ENCODE measurements at places on chromosomes 11 and 22.

GRCh38 chr11:128424271-128424711 lies 163.1 kb downstream of the ETS1 start:
- no peak for DNase-seq

DNA sequence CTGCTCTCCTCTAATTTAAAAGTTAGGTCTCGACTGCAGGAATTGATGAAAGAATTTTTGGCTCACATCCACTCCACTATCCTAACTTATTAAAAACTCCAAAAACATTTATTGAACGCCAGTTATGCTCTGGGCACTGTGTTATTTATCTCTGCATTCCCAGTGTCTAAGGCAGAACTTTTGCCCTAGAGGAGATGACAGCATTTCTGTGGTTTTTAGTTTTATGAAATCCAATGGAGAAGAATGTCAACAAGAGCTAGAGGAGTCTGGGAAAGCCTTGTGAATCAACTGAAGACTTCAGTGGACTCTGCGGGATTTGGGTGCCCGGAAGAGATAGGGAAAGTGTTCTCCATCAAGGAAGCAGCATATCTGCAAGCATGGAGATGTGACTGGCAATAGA lies 217.0 kb upstream of the PGR start:
- no peak for DNase-seq

- DNase-seq = no peak
These were observed 1.1 kb upstream of the CD248 start for GRCh38 chr11:66317723-66318599.

DNA sequence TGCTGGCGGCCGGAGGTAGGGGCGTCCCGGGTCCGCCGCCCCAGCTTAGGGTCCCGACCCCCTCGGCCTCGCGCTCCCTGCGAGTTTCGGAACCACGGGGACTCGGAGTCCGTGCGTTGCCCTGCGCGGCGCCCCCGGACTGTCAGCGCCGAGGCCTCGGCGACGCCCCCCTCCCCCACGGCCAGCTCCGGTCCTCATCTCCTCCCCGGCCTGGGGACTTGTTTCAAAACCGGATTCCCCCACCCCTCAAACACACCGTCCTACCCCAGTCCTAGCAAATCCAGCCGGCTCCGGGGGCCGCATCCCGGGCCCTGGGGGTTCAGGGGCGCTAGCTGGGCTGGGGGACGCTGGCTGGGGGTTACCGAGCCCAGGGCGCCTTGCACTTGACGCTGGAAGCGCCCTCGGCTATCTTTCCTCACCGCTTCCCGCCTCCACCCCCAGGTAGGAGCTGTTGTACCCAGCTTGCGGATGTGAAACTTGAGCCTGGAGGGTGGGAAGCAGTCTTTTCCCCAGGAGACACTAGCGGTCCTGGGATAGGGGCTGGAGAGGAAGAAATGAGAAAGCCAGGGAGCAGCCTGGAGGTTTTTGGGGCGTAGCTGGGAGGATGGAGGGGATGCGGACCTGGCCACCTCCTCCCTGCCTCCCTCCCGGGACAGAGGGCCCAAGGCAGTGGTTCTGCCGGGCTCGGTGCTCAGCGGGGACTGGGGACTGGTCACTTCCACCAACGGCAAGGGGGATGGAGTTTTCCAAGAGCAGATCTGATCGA lies 550 bp downstream of the FBLN1 start:
- no peak for DNase-seq

DNA sequence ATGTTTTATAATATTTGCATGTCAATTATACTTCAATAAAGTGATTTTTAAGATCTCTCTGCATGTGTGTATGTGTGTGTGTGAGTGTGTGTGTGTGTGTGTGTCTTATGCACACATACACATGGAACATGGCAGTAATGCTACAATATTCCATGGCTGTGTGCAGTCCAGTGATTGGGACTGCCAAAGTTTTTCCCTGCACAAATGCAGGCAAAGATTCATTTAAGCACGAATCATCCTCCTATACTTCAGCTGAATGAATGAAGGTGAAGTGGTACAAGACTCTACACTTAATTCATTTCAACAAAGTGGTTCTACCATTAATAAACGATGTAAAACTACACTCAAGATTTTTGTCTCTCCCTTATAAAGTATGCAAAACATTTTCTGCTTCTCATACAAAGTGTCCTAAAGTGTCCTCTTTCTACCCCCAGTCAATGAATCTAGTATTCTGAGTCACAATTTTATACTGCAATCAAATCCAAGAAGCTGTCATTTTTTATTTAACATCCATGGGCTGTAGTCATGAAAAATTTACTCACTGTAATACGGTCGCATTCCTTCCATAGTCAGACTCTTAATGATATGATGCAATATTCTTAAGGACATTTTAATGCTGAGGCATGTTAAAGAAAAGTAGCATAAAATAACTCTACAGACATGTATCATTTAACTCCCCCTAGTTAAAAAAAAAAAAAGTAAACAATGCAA lies 132.4 kb downstream of the TTC28 start:
- DNase-seq = no peak

- no peak for DNase-seq
These were observed 1273.9 kb upstream of the CNTN5 start for GRCh38 chr11:97746818-97747217.

- no peak for DNase-seq
These were observed 24.3 kb downstream of the SCN3B start for GRCh38 chr11:123630126-123630608.

- no peak for DNase-seq
These were observed 48.6 kb downstream of the MTNR1B start for GRCh38 chr11:93017821-93018690.

DNA sequence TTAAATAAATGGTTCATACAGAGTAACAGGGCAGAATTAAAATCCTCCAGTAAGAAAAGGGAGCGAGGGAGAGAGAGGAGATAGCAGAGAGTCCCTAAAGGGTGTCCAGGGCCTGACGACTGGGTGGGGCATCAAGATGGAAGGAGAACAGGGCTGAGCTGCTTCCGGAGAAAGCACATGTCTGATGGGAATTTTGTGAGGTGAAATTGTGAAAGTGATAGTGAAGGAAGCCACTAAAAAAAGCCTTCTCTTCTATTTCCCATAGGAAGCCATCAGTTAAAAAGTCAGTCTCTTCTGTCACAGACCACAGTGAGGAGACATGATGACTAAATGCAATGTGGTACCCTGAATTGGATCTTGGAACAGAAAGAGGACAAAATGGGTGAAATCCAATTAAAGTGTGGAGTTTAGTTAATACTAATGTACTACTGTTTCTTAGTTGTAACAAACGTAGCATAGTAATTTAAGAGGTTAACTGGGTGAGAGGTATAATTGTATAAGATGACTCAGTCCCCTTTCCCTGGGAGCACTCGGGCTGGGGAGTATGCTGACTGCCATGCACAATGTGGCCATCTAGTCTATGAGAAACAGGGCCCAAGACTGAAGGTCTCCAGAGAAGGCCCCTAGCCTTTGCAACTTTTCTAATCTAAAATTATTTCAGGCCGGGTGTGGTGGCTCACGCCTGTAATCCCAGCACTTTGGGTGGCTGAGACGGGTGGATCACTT lies 29.5 kb upstream of the FCHSD2 start:
- no peak for DNase-seq

DNA sequence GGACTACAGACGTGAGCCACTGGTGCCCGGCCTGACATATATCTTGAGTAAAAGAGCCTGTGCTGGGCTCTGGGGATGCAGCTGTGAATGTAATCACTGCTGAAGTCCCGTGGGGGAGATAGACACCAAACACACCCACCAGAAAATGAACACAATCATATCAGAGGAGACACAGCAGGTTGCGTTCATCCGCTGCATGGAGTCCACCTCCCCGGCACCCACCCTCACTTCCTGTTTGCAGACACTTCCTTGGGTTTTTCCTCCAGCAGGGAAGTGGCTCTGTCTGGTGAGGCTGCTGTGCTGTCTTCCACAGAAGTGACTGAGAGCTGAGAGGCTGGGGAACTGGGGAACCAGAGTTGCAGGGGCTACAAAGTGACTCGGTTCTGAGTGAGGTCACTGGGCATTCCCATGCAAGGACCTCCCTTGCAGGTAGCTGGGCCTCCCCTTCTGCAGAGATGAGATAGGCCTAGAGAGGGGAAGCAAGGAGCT lies 7.2 kb downstream of the MICALL1 start:
- no peak for DNase-seq

- peak; percentile 71 for DNase-seq
These were observed 46.3 kb upstream of the SYT13 start for GRCh38 chr11:45332276-45332934.

DNA sequence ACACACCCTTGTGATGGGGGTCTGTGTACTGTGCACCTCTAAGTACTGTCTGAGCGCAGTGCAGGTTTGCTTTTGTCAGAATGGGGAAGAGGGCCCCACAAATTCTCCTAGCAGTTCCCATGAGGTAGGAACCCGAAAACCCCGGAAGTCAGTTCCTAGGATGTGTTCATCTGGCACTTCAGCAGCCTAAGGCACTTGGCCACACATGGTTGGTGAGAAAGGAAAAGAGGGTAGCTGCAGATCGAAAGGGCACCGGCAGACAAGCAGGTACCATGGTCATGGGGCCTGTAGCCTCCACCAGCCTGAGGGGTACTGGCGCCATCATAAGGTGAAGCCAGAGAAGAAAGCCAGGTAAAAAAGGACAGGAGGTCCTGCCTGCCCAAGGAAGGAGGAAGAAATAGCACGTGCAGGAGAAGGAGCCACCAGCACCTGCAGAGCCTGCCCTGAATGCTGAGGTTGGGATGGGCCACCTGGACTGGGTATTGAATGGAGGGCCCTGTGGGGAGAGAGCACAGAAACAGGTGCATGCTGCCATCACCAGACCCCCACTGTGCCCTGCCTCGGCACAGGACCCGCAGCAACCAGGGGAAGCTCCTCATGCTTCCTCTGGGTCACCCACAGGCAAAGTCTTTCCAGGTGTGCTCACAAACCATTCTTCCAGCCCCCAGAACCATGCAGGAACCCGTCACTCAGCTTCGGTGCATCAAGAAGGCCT lies 8.1 kb upstream of the CASTOR1 start:
- DNase-seq = peak; percentile 54

- DNase-seq = no peak
These were observed 5.0 kb upstream of the KCNJ11 start for GRCh38 chr11:17393472-17393871.

- DNase-seq = no peak
These were observed 61.9 kb downstream of the NRXN2 start for GRCh38 chr11:64661146-64661545.

DNA sequence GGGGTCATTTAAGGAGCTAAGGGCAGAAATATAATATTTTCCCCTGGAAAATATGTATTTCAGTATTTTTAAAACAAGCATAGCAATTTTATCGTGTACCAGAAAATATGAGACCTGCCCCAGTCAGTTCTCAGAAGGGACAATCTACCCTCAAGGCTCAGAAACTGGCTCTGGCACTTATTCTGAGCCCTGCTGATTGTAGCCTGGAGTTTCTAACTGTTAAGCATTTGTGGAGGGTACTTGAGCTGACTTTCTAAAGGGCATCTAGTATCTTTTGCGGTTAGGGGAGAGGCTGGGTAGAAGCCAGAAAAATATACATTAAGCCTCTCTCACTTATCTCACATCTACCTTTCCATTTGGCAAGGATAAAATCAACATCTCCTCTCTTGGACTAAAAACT lies 71.3 kb upstream of the FSHB start:
- no peak for DNase-seq

- no peak for DNase-seq
These were observed 3.3 kb downstream of the USP47 start for GRCh38 chr11:11845071-11845470.

GRCh38 chr11:89487016-89487415 lies 4.2 kb downstream of the NOX4 start:
- DNase-seq = no peak

DNA sequence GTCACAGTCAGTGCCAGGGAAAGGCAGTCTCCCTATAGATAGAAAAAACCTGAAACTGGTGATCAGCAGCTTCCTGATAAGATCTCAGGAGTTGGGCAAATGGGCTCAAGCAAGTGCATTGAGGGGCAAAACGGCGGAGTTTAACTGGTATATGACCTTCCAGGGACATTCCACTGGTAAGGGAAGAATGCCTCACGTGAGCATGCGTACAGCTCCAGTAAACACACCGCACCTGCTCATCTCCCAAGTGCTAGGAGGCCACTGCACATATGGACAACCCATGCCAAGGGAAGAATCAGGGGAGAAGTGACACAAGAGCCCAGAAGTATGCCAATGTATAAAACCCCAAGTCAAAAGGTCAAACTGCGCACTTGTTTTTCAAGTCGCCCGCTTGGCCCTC lies 11.6 kb downstream of the HEPHL1 start:
- no peak for DNase-seq

DNA sequence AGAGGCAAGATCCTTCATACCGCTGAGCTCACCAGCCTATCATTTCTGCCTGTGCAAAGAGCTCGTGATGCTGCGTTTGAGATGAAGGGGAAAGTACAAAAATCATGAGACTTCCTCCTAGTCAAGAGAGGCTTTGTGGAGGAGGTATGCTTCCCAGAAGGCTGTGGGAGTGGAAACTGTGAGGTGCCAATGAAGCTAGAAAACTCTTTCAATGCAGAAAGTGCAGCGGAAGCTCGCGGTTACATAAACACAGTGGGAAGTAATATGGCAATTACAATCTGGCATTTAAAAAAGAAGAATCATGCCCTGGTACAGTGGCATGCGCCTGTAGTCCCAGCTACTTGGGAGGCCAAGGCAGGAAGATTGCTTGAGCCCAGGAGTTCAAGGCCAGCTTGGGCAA lies 134.8 kb downstream of the EHF start:
- no peak for DNase-seq

GRCh38 chr11:19428206-19429002 lies 187.7 kb upstream of the E2F8 start:
- no peak for DNase-seq

GRCh38 chr11:28490773-28491382 lies 382.7 kb downstream of the METTL15 start:
- DNase-seq = no peak

GRCh38 chr11:65814986-65815565 lies 18.7 kb upstream of the SNX32 start:
- no peak for DNase-seq

DNA sequence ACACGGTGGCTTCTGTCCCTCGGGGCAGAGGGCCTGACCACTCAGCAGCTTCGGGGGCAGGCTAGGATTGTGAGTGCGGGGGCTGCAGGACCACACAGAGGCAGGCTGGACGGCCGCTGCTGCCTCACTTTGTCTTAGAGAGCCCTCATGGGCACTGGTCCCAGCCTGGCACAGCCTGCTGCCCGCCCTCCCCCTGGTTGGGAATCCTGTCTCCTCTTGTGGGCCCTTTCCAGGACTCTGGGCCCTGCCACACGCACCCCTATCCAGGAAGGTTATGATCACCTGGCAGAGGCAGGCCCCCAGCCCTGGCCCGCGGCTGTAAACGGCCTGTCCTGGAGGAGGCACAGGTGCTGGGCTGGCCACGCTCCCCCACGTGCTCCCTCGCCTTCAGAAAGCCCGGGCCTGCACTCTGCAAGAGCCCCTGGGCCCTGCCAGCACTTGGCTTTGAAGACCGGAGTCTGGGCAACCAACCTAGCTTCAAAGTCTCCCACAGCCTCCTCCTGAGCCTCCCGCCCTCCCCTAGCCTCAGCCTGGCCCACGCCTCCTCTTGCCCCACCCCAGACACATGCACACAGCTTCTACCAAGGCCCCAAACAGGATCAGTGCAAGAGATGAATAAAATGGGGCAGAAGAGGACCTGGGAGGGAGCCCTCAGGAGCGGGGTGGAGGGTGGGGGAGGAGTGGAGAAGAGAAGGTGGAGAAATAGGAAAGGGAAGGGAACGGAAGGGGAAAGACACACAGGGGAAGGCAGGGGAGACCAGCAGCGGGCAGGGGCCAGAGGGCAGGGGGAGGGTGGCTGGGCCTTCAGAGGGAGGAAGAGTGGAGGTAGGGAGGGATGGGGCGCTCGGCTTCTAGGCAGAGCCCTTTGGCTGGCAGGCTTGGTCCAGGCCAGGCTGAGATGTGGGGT lies 31.0 kb downstream of the SYT7 start:
- no peak for DNase-seq

Measured in activated effector memory CD4-positive, alpha-beta T cell treated with anti-CD3 and anti-CD28 coated beads, Interleukin-2, amount 50 U/mL, for 16 hours (primary cell).